Activated CD4-positive, alpha-beta memory T cell treated with anti-CD3 and anti-CD28 coated beads, Interleukin-2, amount 10 ng/mL, durations not matched to agents 7 days and 5 days (primary cell): ENCODE measurements at places on chromosomes 3 and 15.

- DNase-seq: no peak
Observed at GRCh38 chr15:66129586-66129985, 124.0 kb downstream of the MEGF11 start.

GRCh38 chr3:113454057-113454456, 12.8 kb upstream of the CFAP44 start:
- no peak for DNase-seq

DNA sequence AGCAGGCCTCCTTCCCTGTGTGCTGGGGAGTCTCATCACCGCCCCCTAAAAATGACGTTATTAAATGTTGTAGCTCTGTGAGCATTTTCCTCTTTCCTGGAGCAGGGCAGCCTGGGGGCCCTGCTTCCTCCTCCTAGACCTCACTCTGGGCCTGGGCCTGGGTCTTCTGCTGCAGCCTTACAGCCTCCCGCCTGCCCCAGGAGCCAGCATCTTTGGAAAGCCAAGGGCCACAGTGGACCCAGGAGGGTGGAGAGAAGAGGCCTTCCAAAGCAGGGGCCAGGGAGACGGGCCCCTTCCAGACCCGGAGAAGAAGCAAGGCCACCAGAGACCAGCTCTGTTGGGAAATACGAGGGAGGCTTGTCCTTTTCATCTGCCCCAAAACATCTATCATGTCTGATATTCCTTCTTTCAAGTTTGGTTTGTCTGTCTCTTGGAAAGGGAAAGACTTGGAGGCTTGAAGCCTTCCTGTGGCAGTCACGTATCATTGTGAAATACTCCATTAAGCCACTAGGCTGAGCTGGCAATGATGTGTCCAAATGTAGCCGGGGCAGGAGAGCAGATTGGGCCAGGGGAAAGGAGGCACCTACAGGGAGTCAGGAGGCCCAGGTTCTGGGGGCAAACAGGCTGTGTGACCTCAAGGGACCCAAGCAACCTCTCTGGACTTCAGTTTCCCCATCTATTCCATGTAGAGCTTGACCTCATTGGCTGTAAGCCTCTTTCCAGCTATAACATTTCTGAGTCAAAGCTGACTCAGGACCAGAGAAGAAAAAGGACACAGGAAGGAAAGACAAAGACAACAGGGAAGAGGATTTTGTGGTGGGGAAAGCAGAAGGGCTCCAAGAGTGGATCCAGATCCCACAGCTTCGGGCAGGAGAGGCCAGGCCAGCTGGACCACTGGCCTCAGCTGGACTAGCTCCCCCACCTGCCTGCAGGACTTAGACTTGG, 31.1 kb downstream of the CYP11A1 start:
- no peak for DNase-seq

- DNase-seq: no peak
Observed at GRCh38 chr15:69820819-69821218, 276.9 kb downstream of the TLE3 start.

DNA sequence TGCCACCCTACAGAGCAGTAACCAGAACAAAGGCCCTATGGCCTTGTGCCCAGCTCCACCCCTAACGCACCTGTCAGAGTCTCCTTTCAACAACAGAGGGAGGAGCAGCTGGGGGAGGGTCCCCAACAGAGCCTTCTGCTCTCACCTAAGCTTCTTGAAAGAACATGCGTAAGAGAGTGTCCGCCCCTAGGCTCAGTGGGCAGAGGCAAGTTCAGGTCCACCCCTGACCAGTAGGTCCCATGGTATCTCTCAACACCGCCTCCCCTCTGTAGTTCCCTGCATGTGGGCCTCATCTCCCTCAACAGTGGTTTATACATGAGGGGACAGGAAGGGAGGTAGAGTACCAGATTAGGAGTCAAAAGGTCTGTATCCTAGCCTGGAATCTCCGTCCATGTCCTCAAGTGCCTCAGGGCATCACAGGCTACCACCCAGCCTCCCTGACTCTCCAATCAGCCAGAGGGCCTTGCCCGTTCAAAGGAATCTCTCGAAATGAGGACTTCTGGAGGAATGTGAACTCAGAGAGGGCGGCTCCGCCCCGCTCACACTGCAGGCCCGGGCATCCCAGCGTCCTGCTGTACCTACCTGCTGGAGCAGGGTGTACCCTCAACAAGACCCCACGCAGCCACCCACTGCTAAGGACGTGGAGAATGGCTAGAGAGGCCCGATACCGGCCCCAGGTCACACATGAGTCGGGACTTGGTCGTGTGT, 680 bp downstream of the POC1A start:
- DNase-seq: peak; percentile 19

DNA sequence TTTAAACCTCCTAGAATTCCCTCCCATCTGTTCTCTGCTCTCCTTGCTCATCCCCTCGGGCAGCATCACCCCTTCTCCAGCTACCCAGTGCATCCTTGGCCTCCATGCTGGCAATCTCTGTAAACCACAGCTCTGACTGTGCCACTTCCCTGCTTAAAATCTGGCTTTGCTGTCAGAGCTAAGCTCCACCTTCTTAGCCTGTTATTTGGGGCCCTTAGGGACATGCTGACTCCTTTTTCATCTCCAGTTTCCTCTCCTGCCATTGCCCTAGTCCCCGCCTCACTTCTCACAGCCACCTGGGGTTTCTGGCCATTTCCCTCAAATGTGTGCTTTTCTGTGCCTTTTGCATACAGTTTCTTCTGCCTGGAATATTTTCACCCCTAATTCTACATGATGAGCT, 5.7 kb downstream of the SLC6A20 start:
- no peak for DNase-seq

- peak; percentile 57 for DNase-seq
Observed at GRCh38 chr3:50226888-50227389, 9.1 kb upstream of the GNAI2 start.

- no peak for DNase-seq
Observed at GRCh38 chr3:152235709-152236298, 32.9 kb upstream of the MBNL1 start.

DNA sequence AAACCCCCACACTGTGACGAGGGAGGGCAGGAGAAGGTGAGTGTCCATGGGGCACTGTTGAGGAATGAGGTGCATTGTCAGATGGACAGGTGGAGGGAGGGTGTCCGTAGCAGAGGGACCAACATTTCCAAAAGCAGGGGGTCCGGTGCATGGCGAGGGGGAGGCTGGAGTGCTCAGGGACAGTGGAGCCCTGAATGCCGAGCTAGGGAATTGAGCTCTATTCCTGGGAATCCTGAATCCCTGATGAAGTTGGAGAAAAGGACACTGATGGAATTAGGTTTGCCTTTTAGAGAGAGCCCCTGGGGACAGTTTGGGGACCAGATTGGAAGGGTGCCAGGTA, 7.9 kb upstream of the ANPEP start:
- no peak for DNase-seq

- no peak for DNase-seq
Observed at GRCh38 chr3:69011096-69011730, 2.3 kb downstream of the EOGT start.

GRCh38 chr3:186516646-186517045, 27.5 kb downstream of the CRYGS start:
- no peak for DNase-seq

DNA sequence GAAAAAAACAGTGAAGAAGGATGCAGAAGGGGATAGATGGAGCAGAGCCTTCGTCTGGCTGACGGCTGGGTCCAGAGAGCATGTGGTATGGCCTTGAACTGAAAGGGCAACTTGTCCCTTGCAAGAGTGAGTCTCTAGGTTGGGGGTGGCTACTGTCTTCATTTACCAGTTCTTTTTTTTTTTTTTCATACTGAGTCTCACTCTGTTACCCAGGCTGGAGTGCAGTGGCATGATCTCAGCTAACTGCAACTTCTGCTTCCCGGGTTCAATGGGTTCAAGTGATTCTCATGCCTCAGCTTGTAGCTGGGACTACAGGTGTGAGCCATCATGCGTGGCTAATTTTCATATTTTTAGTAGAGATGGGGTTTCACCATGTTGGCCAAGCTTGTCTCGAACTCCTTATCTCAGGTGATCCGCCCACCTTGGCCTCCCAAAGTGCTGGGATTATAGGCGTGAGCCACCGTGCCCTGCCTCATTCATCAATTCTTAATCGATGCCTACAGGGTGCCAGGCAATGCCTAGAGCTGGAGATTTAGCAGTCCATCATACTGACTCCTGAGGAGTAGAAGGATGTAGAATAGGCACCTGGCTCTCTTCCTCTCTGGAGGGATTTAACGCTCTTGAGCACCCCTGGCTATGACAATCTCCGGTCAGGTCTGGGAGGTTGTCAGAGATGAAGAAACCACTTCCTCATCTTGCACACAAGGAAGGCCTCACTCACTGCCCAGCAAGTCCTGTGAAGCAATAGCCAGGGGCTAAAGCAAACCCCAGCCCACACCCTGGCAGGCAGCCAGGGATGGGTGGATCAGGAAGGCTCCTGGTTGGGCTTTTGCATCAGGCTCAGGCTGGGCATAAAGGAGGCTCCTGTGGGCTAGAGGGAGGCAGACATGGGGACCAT, at the start of gene CAMP:
Gene CAMP, plus strand, starts transcription at position 880 of the 898 bp plus-strand sequence. Its CDS starts 17 bp downstream, at position 897.
- no peak for DNase-seq

- DNase-seq: no peak
Observed at GRCh38 chr15:28060005-28060404, 39.1 kb downstream of the OCA2 start.

DNA sequence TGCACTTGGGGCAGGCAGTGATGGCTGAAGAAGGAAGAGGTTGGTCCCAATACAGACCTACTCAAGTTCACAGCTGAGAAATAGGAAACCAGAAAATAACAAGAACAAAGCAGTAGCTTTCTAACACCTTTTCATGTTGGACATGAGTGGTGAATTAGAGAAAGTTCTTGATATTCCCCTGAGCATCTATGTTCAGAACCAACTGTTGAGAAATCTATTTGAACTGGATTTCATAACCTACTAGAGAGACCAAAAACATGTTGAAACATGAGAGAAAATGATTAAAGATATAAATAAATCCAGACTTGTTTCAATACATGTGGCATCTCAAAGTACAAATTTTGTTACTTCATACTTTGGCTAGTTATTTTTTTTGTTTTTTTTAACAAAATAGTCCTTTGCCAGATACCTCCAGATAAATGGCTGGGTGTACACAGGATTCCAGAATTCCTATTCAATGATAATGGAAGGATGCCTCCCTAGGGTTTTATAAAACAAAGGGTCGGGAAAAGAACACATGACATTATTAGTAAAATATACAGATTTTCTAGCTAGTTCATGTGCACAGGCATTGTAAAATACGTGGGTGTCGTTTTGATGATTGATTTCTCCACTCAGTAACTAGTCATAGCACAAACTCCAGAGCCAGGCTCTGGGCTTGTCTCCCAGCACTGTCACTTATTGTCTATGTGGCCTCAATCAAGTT, 34.4 kb upstream of the TNFSF10 start:
- no peak for DNase-seq

DNA sequence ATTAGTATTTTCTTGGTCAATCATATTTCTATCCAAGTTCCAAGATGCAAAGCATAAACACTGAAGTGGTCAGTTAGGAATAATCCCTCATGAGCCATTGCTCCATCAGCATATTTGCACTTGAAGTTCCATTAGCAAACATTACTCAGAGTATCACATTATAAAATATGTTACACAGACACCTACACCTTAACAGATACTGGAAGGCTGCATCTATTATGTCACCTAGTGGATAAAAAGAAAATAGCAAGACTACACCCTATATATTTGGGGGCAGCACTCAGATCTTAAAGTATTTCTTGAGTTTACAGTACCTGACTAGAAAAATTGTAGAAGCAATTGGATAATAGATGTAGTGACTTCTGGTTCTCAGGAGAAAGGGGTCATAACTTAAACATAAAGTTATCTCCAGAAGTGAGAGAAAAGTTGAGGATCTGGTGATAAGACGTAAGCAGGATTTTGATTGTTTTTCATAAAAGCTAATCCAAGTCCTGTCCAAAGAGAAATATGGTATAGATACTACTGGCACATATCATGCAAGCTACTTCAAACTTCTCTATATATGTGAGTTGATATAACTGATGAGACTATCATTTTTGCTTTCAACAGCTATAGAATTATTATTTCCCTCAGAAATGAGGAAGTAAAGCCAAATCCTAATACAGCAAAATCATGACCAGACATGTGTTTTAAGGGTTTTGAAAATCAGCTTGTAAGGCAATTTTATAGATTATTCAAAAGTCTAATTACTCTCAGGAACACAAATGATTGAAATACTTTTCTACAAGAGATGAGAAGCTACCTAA, 422.2 kb downstream of the GBE1 start:
- no peak for DNase-seq

DNA sequence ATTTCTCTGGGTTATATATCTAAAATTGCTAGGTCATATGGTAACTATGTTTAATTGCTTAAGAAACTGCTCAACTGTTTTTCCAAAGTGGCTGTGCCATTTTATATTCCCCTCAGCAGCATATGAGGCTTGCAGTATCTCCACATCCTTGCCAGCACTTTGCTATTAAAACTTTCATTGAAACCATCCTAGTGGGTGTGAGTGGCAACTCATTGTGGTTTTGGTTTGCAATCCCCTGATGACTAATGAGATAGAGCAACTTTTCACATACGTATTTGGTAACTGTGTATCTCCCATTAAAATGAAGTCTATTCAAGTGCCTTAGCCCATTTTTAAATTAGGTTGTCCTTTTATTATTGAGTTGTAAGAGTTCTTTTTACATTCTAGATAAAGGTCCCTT, 17.3 kb downstream of the KPNA1 start:
- peak; percentile 25 for DNase-seq

DNA sequence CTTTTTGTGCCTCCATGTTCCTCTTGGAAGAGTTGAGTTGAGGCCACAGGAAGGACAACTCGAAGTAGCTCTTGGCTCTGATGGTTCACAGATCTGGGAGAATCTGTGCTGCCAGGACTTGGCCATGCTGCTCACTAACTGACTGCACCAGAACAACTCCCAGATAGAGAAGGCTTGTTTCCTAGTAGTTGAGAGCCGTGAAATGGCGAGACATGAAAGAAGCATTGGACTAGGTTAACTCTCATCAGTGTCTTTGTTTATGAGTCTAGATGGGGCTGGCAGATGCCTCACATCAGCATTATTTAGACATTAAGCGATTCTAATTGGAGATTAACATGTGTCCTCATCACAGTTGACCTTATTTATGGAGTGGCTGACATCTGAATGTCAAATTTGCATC, 92.9 kb upstream of the AGBL1 start:
- DNase-seq: no peak

DNA sequence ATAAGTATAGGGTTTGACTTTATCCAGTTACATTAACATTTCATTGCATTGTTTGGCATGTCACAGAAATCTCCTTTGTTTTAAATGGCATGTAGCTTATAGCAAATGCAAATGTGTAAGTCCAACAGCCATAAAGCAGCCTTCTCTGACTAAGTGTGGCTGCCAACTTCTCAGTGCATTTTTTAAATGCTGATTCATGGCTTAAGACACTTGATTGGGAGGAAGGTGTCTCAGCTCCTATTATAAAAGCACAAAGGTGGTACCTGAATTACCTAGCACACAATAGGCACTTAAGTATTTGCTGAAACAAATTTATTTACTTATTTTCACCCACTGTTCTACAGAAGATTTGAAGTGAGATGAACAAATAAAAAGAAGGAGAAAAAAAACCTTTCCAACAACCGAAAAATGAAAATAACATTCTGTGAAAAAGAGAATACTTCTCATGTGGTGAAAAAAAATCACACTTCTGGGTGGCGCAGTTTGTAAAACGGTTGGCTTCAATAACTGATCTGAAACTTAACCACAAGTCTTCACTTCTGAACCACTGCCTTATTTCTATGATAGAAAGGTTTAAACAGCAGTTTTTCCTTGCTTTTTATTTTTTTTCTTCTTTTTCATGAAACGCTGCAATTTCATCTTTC, 105.5 kb upstream of the ICE2 start:
- peak; percentile 42 for DNase-seq

- peak; percentile 66 for DNase-seq
Observed at GRCh38 chr15:34018021-34018645, 20.9 kb downstream of the AVEN start.
